NCI-H1417 treated with DMSO at 0.1 percent for 48 hours (cell line): ENCODE measurements at places on chromosomes 7 and 10.

DNA sequence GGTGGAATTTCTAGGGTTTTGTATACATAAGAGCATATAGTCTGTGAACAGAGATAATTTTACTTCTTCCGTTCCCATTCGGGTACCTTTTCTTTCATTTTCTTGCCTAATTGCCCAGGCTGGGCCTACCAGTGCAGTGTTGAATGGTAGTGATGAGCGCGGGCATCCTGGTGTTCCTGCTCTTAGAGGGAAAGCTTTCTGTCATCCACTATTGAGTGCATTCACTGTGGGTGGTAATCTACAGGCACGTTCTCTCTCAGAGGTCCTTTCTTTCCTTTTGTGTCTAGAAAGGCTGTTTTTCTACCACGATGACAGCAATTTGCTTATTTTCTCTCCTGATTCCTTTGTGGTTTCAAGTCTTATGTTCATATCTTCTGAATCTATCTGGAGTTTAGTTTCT lies 65.0 kb downstream of the INPP5A start:
- no peak for DNase-seq

DNA sequence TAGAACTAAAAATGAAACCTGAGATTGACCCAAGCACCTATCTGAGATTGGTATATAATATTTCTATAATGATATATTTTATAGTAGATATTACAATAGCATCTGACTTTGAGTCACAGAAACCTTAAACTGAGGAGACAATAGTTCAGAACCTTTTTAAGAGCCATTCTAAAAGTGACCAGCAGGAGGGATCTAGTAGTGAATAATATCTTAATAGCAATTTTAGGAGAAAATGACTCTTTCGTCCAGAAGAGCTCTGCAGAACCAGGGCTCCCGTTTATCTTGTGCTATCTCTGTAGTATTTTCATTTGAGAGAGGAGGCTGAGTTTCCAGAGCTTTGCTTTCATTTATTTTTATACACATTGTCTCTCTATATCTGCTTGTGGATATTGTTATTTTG lies 68.1 kb downstream of the PODXL start:
- no peak for DNase-seq

DNA sequence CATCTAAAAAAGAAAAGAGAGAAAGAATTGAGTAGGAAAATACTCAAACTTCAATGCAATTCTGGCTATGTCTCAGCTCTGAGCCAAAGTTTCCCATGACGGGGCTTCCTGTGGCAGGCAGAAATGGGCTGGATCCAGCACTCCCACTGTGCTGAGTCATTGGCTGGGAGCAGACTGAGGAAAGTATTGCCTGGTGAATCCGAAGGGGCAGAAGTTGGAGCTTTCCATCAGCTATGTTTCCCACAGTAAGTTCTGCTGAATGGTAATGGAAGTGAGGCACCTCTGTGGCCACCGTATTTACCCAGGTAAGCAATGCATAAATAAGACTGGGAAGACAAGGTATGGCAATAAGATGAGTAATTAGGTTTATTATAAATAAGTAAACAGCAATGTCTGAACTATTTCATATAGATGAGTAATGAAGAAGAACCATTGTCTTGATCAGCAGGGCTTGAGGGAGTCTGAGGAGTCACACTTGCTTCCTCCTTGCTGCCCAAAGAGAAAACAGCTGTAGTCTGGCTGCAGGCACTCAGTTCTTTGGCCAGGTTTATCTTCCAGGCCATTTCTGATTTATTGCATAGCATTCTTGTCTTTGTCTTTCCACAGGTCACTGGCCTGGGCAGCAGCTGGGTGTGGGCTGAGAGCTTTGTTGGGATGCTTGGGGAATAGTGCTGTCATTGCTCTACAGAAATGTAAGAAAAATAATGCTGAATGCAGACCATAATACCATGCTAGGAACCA lies 255.3 kb downstream of the DNAJB9 start:
- DNase-seq, result no peak

DNA sequence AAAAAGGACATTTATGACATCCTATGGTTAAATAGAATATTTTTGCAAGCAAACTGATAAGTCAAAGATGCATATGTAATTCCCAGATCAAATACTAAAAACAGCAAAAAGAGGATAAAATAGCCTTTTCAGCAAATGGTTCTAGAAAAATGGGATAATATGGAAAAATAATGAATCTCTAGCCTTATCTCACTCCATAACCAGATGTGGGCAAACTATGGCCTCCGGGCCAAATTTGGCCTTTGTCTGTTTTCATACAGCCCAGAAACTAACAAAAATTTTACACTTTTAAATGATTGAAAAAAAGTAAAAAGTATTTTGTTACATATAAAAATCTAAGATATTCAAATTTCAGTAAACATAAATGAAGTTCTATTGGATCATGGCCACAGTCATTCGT lies 215.4 kb upstream of the PRSS1 start:
- no peak for DNase-seq

DNA sequence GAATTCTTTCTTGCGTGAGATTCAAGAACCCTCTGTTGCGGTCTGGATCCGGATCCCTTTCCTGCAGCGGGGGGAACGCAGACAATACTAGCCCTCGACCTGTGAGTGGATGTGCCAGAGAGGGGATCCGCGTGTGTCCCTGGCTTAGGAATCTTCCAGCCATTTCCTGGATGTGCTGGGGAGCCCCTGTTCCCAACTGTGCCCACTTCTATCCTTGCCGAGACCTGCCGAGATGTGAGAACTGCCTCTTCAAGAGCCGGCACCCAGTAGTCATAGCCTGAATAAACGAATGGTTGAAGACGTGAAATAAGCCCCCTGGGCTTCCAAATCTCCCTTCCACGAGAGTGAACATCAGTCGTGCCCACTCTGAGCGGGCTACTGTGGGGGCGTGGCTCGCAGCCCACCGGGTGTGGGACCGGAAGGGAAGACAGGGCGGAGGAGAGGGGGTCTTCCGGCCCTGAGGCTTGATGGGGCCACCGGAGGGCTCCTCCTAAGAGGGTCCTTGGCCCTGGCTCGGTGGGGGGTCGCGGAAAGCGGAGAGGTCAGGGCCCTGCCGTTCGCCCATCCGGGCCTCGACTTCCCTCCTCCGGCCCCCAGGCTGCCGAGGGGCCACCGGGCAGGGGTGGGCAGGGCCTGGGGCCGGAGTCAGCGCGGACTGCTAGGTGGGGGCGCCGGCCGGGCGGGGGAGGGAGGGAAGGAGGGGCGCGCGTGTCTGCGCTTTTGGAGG lies 1.3 kb upstream of the CCDC136 start:
- no peak for DNase-seq

- no peak for DNase-seq
These were observed 73.9 kb downstream of the LRMDA start for GRCh38 chr10:75505293-75505692.

DNA sequence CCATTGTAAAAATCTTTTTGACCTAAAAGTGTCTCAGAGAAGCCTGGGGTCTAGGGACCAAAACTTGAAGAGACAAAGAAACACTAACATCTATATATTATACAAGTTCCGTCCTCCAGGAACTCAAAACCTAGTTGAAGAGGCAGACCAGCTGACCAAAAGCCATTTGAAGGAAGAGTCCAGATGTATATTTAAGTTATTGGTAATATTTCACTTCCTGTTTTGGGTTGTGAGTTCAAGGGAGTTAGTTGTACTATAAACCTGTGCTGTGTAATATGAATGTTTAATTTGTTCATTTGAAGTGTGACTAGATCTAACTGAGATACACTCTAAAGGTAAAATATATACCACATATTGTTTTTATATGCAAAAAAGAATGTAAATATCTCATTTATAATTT lies 45.0 kb downstream of the CDK1 start:
- DNase-seq, result no peak

GRCh38 chr7:28643188-28643569 lies 230.9 kb downstream of the CREB5 start:
- DNase-seq, result no peak

- no peak for DNase-seq
These were observed 36.0 kb downstream of the COL17A1 start for GRCh38 chr10:104049504-104050250.

DNA sequence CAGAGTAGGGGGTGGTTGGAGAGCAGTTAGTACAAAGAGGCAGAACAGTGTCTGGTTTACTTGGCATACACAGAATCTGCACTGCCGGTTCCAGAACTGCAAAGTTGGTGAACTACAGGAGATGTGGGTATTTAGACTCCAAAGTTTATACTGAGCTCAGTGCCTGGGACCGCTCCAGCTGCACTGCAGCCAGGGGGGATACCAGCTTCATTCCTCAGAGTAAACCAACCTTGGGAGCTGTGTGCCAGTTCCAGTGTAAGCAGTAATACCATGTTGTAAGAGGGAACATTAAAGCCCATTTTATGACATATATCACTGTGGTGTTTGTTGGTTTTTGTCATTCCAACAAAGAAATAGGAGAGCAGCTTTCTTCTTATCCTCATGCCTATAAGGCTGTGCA lies 23.4 kb downstream of the LOXL4 start:
- no peak for DNase-seq

DNA sequence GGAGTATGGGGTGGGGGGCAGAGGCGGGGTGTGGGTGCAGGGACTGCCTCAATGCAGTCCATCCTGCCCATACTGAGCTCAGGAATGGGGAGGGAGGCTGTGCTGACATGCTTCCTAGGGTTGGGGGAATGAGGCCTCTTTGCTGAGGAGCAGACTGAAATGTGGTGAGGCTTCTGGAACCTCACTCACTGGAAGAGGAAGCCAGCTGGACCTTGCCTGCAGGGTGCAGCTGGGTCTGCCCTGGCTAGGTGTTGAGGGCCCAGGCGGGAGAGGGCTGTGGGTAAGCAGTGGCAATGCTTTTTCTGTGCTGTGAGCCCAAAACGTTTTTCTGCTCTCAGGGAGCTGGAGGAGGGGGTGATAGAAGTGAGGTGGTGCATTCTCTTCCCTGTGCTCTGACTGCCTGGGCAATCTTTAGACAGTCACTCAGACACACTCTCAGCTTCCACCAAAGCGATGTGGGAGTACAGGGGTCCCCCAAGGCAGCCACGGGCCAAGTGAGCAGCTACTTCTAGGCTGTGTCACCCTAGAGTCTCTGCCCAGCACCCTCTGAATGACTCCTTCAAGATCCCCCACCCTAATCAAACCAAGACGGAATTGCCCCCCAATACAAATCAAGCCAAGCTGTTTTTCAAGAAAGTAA lies 41.1 kb upstream of the BMPR1A start:
- DNase-seq, result no peak

GRCh38 chr10:52276986-52277385 lies 37.1 kb upstream of the DKK1 start:
- no peak for DNase-seq

- DNase-seq, result no peak
These were observed 74.1 kb downstream of the TACC2 start for GRCh38 chr10:122062831-122063674.

- DNase-seq, result no peak
These were observed 152.8 kb downstream of the RTKN2 start for GRCh38 chr10:62115842-62116241.

DNA sequence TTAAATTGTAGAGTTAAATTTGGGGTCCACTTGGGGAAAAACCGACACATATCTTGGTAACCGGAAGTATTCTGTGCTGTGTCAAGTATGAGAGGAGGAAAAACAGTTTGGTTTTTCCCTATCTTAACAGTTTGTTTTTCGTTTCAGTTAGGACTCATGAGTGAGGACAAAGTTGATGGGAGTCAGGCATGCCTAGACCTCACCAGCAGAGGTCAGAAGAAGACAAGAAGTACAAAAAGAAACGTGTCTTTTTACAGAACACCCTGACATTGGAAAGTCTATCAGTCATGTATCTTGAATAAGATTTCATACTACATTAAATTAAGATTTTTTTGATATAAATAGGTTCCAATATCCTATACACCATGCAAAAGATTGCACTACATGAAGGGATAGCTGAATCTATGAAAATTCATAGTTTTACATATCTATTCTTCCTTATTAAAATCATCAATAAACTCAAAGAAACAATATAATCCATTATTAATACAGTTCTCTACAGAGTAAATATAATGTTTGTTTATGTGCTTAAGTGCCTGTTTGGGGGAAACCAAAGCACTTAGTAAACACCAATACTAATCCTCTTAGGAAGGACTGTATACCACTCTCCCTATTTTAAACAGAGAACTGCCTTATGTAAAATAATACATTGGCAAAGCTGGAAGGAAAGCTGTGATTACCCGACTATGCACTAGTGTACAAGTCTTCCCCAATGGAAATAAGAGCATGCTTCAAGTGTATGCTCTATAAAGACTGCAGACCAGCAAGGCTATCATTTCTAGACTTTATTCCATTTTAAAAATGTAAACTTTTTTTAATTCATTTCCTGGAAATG lies 95.6 kb downstream of the USP6NL start:
- DNase-seq, result no peak

- DNase-seq, result no peak
These were observed 122.0 kb upstream of the LAMB4 start for GRCh38 chr7:108252177-108252576.

DNA sequence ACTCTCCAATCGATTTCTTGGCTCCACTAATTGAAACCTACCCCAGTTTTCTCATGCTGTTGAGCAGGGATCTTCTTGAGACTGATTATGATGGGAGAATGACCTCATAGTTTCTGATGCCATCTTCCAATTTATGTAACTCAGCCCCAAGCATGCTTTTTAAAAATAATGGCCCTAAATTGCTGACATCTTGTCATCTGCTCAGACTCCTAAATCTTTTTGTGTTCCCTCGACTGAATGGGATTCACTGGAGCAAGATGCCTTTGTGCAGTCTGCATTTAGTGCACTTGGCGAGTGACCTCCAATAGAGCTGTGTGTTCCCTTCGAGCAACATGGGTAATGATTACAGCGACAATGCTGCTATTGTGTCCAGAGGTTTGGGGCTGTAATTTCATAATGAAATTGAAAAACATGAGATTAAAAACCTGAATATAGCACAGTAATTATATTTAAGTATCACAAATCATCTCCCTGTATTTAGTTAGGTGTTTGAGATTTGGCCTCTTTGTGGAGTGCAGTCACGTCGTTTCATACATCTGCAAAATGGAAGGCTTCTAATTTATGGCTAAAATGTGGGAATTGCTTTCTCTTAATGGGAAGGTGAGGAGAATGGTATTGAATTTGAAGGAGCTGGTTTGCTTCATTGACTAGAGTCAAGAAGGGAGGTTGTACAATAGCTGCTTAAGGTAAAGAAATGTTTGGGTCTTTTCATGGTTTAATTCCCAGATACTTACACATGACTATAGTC lies 192.9 kb downstream of the AUTS2 start:
- peak; percentile 81 for DNase-seq

- no peak for DNase-seq
These were observed 7.2 kb upstream of the PSAP start for GRCh38 chr10:71857934-71858890.

- DNase-seq, result peak; percentile 66
These were observed 9.5 kb upstream of the SEM1 start for GRCh38 chr7:96719164-96719563.

GRCh38 chr7:158357106-158357897 lies 230.3 kb downstream of the PTPRN2 start:
- no peak for DNase-seq

DNA sequence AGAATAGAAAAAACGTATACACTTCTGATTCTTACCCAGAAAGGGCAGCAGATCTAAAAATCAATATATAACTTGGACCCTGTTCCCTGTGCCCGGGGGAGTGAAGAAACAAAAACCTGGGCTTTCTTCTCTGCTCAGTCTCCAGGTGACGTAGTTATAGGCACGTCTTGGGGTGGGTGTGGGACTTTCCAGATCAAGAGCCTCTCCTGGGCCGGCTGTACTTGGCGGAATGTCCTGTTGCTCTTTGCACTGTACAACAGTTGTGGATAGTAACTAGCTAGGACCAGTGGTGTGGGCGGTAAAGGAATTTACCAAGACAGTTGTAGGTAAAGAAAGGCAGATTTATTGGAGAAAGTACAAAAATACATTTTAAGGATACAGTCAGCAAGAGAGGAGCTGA lies 40.4 kb upstream of the STEAP4 start:
- DNase-seq, result no peak
